ENCODE measurements at places on chromosomes 7 and 10. TPM values are rescaled to one million over a fixed set of nuclear protein-coding genes. Genes with fewer than 3 reads are reported as not detected.

Gene TLX1
- total RNA-seq, result not detected

Gene SPDYE5
- not detected for total RNA-seq

Gene TMEM273
- total RNA-seq, result 41.0 TPM

Gene FAM131B
- 0.48 TPM for total RNA-seq

Gene AGAP4
- total RNA-seq, result 22.0 TPM

Gene CFAP70
- 0.25 TPM for total RNA-seq

Gene SCIN
- total RNA-seq, result 0.11 TPM

Gene ZNF33B
- total RNA-seq, result 27.6 TPM

Gene CALHM1
- total RNA-seq, result 0.25 TPM

Gene ADAM22
- total RNA-seq, result 2.9 TPM

Gene SERPINE1
- 0.27 TPM for total RNA-seq

Measured in T-helper 2 cell treated with Interferon-gamma antibody and Interleukin-4, amounts not matched to agents 100 ng/mL and 5 ng/mL, for 36 hours (primary cell).